ENCODE measurements at places on chromosomes 4 and X.

DNA sequence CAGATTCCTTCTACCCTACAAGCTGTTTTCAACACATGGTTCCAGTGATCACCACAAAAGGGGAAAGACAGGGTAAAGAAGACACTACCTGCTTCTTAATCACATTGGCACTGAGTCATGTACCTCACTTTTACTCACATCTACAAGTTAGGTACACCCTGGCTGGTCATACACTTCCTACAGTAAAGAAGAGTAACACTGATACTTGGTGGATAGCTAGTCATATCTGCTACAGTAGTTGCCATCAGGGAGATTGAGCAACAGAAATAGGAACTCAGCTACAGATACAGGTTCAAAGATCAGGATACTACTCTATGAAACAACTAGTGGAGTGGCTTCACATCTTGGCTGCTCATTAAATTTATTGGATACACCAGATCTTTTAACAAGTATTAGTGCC lies 105.4 kb upstream of the DIAPH2 start:
- no peak for DNase-seq

- no peak for DNase-seq
Measured at GRCh38 chr4:141464366-141464765, 172.0 kb upstream of the IL15 start.

GRCh38 chrX:108537005-108537404 lies 97.4 kb downstream of the COL4A5 start:
- no peak for DNase-seq

GRCh38 chr4:16544251-16544721 lies 318.0 kb upstream of the TAPT1 start:
- DNase-seq: no peak

GRCh38 chrX:35829501-35829900 lies 31.4 kb downstream of the MAGEB16 start:
- no peak for DNase-seq

DNA sequence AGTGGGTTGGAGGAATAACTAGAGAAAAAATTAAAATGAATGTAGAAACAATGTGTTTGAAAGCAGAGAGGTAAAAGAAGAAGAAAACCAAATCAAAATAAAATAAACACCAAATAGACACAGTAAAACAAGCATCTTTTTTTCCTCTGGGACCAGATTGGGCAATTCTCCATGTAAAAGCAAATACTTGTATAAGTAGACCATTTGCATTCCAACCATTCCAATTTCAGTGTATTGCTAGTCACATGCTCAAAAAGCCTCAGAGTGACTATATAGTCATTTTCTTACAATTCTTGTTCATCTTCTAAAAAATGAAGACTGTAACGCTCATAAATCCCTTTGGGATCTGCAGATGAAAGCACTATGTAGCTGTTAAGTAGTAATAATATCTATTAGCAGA lies 969.5 kb downstream of the PCDH18 start:
- no peak for DNase-seq

DNA sequence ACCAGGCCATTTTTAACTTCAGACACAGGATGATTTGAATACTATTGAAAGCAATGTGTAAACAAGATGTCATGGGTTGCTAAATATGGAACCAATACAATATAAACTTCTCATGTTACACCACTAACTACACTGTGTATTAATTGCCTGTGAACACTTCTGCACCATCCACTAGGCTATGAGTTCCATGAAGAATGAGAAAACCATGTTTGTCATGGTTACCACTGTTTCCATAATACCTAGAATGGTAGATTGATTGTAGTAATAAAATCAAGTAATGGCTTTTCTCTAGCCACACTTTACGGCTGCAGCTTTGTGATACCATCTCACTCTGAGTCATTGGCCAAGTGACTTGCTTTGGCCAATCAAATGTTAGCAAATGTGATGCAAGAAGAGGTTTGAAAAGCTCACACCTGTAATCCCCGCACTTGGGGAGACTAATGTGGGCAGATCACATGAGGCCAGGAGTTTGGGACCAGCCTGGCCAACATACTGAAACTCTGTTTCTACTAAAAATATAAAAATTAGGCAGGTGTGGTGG lies 19.9 kb upstream of the CYBB start:
- DNase-seq: no peak

DNA sequence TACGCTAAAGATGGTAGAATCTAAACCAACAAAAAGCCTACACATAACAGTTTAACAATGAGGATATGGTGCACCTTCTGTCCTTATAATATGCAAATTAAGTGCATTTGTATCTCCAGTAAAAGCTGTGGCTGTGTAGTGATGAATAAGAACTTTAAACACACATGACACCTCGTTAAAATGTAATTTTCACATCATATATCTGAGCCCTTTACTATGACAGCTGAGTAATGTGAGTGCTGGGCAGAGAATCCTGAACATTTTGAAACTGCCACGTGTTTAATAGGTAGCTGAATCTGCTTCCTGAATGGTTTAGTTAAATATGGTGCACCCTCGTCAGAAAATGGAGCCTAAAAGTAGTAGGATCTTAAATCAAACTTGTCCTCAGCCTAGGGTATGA lies 540.8 kb downstream of the ADGRL3 start:
- DNase-seq: no peak

- no peak for DNase-seq
Measured at GRCh38 chr4:6044805-6045204, 26.6 kb upstream of the C4orf50 start.

DNA sequence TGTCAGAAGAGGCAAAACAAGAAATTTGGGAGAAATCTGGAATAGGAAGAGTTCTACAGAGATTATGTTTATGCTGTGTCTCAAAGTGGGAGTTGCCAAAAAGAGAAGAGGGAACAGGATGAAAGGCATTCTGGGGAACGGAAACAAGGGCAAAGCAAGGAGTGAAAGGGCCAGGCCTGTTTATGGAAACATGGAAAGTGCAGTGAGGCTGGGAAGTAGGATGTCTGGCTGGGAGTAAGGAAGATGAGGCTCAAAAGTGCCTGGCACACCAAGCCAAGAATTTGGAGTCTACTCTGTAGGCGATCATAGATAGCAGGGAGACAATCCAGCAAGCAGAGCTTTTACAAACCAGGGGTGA lies 1.8 kb upstream of the CUL4B start:
- DNase-seq: no peak

- no peak for DNase-seq
Measured at GRCh38 chr4:122776916-122777315, 44.4 kb downstream of the BBS12 start.

GRCh38 chr4:125315576-125316400 lies 1.0 kb downstream of the FAT4 start:
- DNase-seq: no peak

DNA sequence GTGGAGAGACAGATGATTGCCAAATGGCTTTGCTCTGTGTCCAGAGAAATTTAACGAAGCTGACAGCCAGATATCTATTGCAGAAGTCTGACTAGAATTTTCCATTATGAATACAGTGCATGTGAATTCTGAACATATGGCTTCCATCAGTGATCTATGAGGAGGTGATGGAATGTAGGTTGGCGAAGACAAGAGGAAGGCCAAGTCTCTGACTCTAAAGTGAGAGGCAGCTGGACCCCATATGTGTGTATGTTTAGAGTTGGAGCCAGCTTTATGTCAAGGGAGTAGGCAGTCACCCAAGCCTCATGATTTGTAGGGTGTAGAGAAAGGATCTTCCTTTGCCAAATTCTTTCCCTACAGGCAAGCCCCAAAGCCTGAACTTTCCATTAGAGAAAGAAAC lies 76.2 kb upstream of the TEX13D start:
- DNase-seq: no peak

DNA sequence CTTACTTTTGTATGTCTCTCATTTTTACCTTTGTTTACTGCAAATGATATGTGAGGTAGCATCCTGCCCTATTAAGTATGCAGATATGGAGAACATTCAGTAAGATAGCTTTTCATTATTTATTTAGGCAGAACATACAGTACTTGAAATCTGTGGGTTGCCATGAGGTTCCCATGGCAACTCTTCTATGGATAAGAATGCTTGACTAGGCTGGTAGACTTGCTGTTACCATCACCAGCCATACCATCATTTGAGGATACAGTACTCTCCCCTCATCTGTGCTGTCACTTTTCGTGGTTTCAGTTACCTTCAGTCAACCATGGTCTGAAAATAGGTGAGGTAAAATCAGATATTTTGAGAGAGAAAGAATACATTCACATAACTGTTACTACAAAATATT lies 56.7 kb downstream of the NAF1 start:
- no peak for DNase-seq

GRCh38 chr4:54781756-54782155 lies 124.0 kb downstream of the KIT start:
- DNase-seq: no peak
